ENCODE measurements at places on chromosomes 3 and 15.

GRCh38 chr3:177936721-177937120 lies 599.5 kb upstream of the KCNMB2 start:
- no peak for DNase-seq

- no peak for DNase-seq
These were observed 18.1 kb upstream of the BSN start for GRCh38 chr3:49535971-49536874.

DNA sequence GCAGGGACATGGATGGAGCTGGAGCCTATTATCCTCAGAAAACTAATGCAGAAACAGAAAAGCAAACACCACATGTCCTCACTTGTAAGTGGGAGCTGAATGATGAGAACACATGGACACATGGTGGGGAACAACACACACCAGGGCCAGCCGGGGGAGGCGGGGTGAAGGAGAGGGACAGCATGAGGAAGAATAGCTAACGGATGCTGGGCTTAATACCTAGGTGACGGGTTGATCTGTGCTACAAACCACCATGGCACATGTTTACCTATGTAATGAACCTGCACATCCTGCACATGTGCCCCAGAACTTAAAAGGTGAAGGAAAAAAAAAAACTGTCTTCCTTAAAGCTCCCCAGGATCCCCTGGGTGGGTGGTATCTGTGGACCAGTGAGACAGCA lies 87.1 kb downstream of the ADAMTS17 start:
- DNase-seq, result no peak

DNA sequence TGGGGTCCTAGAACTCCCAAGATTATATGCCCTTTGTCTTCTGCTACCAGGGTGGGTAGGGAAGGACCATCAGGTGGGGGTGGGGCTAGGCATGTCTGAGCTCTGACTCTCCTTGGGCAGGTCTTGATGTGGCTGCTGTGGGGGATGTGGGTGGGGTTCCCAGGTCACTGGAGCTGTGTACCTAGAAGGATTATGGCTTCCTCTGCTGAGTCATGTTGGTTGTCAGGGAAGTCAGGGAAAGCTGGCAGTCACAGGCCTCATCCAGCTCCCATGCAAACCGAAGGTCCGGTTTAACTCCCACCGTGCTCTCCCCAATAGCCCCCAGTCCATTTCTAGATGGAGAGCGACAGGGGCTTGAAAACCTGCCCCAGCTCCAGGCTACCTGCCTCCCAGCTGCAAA lies 35.2 kb downstream of the EID1 start:
- no peak for DNase-seq

DNA sequence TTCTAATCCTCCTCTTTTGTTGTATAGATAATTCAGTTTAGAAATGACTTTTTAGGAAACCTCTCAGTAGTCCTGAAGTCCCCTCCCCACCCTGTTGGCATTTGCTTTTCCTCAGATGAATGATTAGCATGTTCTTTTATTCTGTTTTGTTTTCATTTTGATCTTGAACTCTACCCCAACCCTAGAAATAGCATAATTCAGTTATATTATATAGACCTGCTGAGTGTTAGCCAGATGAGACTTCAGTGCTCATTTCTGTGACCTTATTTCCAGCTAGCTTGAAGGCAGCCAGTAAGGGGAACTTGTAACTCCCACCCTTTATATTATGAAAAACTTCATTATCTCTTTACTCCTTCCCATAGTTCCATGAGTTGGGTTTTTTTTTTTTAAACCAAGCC lies 41.2 kb downstream of the SNRK start:
- DNase-seq, result no peak

DNA sequence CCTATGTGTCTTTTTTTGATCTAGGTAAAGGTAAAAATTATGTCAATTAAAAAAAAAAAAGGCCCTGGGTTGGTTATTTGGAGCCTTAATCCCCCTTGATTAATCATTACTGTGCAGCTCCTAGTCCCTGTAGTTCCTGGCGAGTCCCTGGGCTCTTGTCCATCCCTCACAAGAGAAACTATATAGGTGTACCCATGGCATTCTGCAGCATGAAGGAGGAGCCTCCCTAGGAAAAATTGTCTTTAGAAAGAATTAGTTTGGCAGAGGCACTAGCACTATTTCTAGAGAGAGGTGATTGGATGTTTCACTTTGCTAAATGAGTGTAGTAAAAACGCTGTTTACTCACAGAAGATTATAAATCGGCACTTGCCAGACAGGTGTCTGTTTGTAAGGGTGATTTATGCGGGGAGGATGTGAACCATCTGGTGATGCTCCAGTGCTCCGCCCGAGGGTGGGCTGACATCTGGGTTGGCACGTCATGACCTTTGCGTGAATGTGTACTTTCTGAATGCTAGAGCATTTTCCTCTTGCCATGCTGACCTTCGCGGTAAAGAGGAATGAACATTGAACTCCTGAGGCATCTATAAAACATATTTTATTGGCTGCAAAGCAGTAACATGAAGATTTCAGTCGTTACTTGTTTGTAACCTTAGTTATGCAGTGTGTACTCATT lies 12.6 kb downstream of the PLCL2 start:
- no peak for DNase-seq

GRCh38 chr3:41872157-41872556 lies 89.7 kb downstream of the ULK4 start:
- no peak for DNase-seq

DNA sequence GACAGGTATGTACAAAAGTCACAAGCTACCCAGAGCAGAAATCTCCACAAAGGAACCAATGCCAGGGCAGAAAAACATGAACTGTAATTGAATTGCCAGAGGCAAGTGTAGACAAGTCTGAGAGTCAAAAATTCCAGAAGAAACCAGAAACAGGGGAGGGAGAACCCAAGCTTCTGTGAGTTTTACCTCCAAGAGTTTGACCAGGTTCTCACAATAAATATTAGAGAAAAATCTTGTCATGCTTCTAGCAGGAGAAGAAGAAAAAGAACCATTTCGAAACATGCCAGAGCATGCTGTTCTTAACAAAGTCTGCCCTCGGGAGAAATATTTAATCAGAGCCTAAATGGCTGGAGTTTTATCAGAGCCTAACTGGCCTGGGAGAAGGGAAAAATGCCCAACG lies 32.5 kb upstream of the AP3B2 start:
- no peak for DNase-seq

Measured in GM03348 (cell line).